ENCODE measurements at places on chromosomes 11 and 22.

- DNase-seq, result no peak
These were observed 19.3 kb downstream of the SBF2 start for GRCh38 chr11:10274726-10275125.

GRCh38 chr11:72784662-72785061, 9.2 kb downstream of the STARD10 start:
- DNase-seq, result no peak

GRCh38 chr11:100630898-100631297, 56.2 kb upstream of the ARHGAP42 start:
- DNase-seq, result no peak

DNA sequence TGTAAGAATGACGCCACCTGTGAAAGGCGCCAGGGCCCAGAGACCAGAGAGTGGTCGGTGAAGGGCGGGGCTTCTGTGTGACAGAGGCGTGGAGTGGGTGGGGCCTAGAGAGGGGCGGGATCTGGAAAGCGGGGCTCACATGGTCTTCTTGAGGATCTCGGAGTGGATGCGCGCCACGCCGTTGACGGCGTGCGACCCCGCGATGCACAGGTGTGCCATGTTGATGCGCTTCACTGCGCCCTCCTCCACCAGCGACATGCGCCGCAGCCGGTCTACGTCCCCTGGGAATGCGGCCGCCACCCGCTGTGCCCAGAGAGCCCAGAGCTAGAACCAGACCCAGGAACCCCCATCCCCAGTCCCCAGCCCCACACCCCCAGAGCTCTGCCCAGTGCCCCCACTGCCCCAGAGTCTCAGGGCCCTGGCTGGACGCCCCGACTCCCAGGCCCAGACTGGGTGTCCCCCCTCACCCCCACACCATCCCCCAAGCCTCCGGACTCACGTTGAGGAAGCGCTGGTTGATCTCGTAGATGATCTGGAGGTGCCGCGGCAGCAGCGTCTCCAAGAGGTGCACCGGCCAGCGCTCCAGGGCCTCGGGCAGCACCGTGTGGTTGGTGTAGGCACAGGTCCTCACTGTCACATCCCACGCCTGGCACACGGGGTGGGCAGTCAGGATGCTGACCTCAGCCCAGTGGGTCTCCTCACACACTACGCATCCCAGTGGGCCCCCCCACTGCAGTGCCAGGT, 6.2 kb downstream of the PYGM start:
- no peak for DNase-seq

DNA sequence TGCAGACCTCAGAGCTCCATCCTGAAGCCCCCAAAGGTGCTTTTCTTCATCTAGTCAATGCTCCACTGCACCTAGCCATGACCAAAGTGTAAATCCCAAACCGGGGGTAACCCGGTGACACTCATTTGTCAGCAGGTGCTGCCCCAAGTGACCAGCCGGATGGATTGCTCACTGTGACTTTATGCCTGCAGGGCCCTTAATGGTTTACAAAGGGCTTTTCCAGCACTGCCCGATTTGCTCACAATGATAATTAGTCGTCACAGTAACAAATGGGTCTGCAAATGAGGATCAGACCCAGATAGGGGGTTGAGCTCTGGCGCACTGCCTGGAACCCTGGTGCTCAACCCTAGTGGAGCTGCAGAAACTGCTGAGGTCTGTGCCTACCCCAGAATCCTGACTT, 45.7 kb upstream of the CD5 start:
- DNase-seq, result no peak

DNA sequence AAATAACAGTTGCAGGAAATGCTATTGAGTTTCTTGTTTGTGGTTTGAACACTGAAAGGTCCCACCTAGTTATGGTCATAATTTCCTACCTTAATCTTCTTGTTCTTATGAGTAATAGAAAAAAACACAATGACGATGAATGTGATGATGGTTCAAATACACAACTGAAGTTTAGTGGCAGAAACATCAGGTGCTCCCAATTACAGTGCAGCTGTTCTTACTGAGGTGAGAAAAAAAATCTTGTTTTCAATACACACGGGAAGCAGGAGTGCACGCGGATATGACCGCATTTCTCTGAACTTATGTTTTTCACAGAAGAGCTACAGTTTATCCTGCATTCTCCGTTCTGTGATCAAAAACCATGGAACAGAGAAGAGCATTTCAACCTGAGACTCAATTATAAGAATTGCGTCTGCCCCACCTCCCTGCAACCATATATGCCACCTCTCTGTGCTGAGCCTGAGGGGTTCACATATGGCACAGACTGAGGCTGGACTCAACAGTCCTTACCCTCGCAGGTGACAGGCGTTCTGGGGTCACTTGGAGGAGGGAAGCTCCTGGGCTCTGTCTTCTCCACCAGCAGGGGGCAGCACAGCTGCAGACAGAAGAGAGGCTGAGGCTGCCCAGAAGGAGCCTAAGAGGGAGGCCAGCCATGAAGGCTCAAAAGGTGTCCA, 99.7 kb upstream of the IGLL5 start:
- DNase-seq, result peak; percentile 78

- no peak for DNase-seq
These were observed 16.1 kb downstream of the RNH1 start for GRCh38 chr11:490930-491260.

GRCh38 chr11:110027627-110028371, 65.4 kb upstream of the ZC3H12C start:
- no peak for DNase-seq

Measured in H1 (cell line).